ENCODE measurements at places on chromosomes 6 and 20. TPM values are rescaled to one million over a fixed set of nuclear protein-coding genes. Genes with fewer than 3 reads are reported as not detected.

DNA sequence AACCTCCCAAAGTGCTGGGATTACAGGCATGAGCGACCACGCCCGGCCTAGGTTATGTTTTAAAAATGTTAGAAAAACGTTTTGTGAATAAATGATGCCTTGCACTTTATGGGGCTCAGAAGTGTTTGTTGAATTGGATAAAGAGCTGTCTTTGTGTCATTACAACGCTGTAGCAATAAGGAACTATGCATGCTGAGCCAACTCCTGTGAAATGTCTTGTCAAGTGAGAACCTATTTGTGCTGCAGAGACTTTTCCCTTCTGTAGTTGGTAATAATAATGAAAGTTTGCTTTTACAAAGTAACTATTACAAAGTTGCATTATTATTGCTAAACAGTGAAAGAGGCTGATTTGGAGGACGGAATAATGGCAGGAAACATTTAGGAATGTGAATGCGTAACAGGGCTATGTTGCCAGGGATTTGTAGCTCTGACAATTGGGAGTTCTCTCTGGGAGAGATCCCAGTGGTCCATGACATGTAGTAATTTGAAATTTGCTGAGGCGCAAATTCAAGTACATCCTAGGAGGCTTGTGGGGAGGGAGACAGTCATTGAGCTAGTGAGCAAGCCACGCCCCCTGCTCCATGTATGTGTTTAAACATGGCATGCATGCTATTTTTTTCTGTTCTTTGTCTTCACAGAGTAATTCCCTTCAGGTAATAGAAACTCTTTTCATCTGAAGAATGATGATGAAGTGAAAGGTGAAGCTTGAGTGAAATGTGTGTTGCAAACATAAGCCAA is 16.8 kb upstream of the BICRAL start:
- no peak for DNase-seq

DNA sequence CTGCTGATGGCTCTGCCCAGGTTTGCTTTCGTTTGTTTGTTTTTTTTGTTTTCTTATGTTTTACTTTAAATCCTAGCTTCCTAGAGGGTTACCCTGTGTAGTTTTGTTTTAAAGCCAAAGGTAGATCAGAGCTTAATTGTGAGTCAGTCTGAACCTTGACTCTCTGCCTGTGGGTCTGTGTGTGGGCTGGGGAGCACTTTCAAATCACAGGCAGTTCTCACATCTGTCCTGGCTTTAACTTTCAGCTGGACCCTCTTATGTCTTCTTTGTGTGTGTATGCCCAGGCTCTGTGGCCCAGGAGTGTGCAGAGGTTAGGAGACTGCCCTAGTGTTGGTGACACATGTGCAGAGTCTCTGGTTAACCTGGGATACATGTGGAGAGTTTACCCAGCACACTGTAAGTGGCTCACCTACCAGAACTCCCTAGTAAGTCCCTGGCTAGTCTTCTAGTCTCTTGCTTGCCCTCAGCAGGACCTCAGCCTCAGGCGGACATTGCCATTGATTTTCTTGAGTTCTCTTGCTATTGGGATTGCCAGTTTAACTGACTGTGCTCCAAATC is 19.0 kb downstream of the HIVEP1 start:
- DNase-seq = no peak

DNA sequence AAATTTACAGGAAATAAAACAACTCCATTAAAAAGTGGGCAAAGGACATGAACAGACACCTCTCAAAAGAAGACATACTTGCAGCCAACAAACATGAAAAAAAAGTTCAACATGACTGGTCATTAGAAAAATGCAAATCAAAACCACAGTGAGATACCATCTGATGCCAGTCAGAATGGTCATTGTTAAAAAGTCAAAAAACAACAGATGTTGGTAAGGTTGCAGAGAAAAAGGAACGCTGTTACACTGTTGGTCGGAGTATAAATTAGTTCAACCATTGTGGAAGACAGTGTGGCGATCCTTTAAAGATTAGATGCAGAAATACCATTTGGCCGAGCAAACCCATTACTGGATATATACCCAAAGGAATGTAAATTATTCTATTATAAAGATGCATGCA is 858.0 kb upstream of the FLRT3 start:
- DNase-seq = no peak

DNA sequence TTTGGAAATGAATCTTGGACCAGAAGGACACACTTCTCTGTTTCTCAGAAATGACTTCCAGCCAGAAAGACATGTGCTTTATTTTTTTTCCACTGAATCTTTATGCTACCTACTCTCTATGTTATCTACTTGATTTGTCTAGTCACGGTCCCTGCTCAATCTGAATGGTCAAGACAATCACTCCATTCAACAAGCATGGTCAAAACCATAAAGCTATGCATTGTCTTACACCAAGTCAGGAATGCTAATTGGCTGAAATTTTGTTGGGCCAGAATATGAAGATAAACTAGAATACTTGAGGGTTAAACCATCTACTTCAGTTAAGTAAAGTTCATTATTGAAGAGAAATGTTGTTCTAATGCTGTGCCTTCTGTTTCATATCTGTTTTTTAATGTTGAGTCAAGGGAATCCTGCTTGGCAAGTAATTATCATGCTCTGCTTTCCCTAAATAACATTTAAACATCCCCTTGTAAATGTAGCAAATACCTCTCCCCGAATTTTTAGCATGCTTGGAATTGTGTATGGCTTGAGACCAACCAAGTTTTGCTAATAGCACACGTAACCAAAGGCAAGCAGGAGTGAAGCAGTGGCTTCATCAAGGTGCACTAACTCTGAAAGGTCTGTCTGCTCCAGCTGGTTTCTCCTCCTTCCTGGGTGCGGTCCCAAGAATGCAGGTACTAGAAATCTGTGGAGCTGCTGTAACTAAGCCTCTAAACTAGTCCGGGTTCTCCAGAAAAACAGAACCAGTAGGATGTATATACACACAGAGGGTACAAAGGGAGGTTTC is 190.3 kb upstream of the CDYL start:
- no peak for DNase-seq

DNA sequence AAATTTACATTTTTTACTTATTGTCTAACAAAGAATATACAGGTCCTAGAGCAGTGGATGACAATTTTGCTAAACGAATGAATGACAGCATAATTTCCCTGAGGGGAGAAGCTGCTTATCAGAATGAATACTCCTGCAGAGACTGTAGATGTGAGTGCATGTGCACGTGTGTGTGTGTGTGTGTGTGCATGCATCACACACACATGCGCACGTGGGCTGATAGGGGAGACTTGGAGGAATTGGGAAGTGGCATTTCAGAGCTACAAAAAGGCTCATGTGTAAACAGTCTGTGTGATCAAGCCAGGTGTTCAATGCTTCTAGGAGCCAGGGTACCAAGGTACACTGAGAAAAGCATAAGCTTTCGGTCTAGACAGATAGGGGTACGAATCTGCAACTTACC is 93.5 kb upstream of the SASH1 start:
- DNase-seq = no peak

MAS1 gene
- 0.68 TPM for total RNA-seq

DNA sequence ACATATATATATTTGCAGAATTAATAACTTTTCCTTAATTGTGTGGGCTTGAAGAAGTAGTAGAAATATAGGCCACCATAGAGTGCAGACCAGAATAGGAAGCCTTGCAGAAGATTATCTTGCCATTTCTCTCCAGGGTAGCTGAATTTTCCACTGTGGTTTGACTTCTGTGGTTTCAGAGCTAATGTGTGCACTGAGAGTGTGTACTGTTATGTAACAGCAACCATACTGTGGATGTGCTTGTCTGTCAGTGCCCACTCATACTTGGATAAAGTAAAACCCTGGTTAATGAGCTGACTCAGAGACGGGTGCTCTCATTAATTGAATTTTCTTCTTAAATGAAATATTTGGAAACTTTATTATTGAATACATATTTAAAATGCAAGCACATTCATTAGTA is 57.2 kb downstream of the CEP43 start:
- no peak for DNase-seq

GRCh38 chr6:71459162-71459561 is 170.6 kb downstream of the OGFRL1 start:
- DNase-seq = no peak

UBE2C gene
- total RNA-seq = 249 TPM

DNA sequence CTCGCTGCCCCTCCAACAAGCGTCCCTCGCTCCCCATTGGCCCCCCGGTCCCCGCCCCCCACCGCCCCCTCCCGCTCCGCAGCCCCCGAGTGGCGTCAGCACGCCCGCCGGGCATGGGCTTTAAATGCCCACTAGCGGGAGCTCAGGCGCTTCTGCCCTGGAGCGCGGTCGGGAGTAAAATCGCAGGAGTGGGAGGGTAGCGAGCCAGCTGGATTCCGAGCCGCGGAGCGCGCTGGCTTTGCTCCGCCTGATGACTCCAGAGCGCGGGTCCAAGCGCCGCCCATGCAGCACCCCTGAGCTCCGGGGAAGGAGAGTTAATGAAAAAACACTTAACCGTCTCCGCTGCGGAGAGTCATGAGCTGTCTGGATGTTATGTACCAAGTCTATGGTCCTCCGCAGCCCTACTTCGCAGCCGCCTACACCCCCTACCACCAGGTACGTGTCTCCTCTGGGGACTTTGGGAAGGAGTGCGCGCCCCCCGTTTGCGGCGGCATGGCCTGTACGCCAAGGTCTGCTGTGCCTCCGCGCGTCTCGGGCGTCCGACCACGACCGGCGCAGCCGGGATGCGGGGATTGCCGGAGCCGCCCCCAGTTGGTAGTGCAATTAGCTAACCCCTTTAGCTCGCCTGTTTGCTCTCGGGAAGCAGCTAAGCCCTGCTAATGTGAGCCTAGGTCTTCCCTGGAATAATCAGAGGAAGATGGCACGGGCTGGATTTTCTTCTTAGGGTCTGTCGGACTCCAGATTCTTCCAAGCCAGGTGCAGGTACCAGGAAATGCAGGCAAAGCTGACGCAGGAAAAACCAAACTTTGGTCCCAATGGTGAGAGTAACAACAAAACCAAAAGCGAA is at the start of gene VGLL2:
Gene VGLL2, plus strand, starts transcription at position 149 of the 847 bp plus-strand sequence. Its CDS starts 206 bp downstream, at position 355.
- peak; percentile 68 for DNase-seq

DNA sequence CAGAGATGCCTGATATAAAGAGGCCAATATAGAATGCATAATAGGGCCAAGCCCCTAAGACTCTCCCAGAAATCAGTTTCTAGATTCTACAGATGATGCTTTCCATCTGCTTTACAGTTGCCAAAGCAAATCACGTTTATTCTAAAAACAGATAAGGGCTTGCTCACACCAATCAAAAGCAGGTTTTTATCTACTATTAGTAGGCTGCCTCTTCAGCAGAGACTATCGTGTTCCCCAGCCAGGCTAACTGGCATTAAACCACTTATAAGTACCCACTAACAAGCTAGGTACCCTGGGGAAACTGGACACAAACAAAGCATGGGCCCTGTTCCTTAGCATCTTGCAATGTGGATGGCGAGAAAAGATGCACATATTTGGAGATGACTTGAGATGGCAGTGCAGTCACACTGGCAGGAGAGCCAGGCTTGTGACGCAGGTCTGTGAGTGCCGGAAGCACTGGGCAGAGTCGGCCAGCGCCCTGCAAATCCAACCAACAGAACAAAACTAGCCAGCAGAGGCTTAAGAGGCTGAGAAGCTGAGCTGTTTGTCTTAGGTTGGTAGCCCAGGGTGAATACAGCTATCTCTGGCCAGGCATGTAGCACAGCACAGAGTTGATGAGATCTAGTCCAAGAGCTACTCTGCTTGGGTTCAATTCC is 73.4 kb downstream of the GFOD1 start:
- DNase-seq = no peak

GRCh38 chr6:36986704-36987047 is 680 bp upstream of the MTCH1 start:
- no peak for DNase-seq

- DNase-seq = no peak
Observed at GRCh38 chr20:1415667-1416468, 23.0 kb upstream of the FKBP1A start.

- no peak for DNase-seq
Observed at GRCh38 chr20:57047281-57048026, 219.0 kb downstream of the BMP7 start.

GRCh38 chr20:62730481-62730880 is 21.8 kb downstream of the NTSR1 start:
- DNase-seq = no peak

GATA5 gene
- 2.3 TPM for total RNA-seq

DNA sequence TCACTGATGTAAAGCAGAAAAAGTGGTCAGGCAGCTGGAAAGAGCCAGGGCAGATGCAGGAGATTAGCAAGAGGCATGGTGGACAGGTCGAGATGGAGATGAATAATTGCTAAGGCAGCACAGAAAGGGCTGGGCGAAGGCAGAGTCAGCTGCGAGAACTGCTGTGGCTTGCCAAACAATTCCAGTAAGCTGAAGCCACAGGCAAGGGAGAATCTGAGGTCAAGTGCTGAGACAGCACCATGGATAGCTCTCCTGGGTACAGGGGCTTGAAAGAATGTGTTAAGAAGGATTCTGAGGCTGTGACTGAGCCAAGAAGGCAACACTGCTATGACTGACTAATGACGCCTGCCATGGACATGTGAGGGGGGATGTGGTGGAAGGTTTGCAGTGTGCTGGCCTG is 220.8 kb upstream of the FOXA2 start:
- peak; percentile 30 for DNase-seq

DNA sequence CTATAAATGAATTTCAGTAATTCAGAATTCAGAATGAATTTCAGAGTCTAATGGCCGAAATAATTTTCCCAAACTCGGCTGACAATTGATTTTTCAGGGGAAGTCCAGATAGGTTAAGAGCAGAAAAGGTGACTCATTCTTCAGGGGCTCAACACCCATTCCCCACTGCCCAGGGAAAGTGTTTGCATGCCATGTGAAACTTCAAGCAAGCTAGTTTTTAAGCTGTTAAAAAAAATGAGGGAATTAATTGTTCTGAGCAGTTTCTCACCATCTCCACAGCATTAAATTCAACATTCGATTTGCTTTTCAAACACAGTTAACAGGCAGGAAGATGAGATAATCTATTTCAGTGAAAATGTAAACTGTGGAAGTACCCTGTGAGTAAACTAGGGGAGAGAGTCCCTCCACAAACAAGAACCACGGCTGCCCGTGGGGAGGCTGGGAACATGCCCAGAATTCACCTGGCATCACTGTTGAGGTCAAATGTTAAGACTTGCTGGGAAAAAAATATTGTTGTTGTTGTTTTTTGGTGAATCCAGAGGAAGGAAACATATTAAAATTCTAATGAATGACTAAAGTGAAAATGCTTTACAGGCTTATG is 650.8 kb upstream of the AGPAT4 start:
- no peak for DNase-seq

- no peak for DNase-seq
Observed at GRCh38 chr6:147127587-147127986, 76.6 kb upstream of the STXBP5 start.

- no peak for DNase-seq
Observed at GRCh38 chr20:9140162-9140760, 71.4 kb downstream of the PLCB4 start.

RAD21L1 gene
- total RNA-seq = 0.77 TPM

GRCh38 chr20:12700701-12701100 is 308.1 kb upstream of the SPTLC3 start:
- DNase-seq = peak; percentile 19

- no peak for DNase-seq
Observed at GRCh38 chr6:39441986-39442385, 119.5 kb upstream of the KCNK16 start.

DNA sequence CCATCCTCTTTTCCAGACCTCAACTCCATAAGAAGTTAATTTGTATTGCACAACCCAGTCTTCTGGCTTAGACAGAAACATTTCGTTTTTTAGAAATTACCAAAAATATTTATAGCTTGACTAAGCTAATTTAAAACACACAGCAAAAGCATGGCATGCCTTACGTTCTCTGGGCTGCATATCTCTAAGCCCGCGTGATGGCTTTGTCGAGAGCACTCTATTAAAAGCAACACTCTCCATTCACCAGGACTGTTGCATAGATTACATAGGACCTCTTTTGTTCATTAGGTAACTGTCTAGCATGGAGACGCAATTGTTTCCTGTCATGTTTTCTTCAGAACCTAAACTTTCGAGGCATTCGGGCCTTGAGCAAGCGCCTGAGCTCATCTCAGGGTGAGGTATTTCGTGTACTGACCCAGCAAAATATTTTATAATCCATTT is 104.5 kb downstream of the IBTK start:
- no peak for DNase-seq

Measured in WTC11 (cell line).